ENCODE measurements at places on chromosomes 3 and 15. TPM values are rescaled to one million over a fixed set of nuclear protein-coding genes. Genes with fewer than 3 reads are reported as not detected.

GHSR gene
- not detected for total RNA-seq

P3H2 gene
- total RNA-seq, result 2.6 TPM

ISLR2 gene
- not detected for total RNA-seq

KNG1 gene
- total RNA-seq, result not detected

MFGE8 gene
- total RNA-seq, result 111 TPM

MORC1 gene
- not detected for total RNA-seq

TYRO3 gene
- total RNA-seq, result 9.7 TPM

MESP2 gene
- 1.6 TPM for total RNA-seq

PPP2R3A gene
- 7.0 TPM for total RNA-seq

All from smooth muscle cell of the coronary artery (primary cell).